ENCODE measurements at places on chromosomes 16 and 17. TPM values are rescaled to one million over a fixed set of nuclear protein-coding genes. Genes with fewer than 3 reads are reported as not detected.

The C16orf46 gene
- not detected for total RNA-seq

- no peak for DNase-seq
- no peaks in the 10 kb centered on the region for H3K4me1 ChIP-seq
- no peaks in the 10 kb centered on the region for H3K27me3 ChIP-seq
- no peak overlapping the region for H3K4me3 ChIP-seq
Measured at GRCh38 chr16:49478107-49478506, 104.5 kb downstream of the C16orf78 start.

- H3K4me1 ChIP-seq: no peaks in the 10 kb centered on the region
- no peak overlapping the region for H3K27ac ChIP-seq
- H3K36me3 ChIP-seq: no peaks in the 10 kb centered on the region
- H3K27me3 ChIP-seq: no peaks in the 10 kb centered on the region
- no peak overlapping the region for H3K4me3 ChIP-seq
Measured at GRCh38 chr16:768428-768827, 7.9 kb downstream of the MSLN start.

The FBXL19 gene
- total RNA-seq: 44.8 TPM

DNA sequence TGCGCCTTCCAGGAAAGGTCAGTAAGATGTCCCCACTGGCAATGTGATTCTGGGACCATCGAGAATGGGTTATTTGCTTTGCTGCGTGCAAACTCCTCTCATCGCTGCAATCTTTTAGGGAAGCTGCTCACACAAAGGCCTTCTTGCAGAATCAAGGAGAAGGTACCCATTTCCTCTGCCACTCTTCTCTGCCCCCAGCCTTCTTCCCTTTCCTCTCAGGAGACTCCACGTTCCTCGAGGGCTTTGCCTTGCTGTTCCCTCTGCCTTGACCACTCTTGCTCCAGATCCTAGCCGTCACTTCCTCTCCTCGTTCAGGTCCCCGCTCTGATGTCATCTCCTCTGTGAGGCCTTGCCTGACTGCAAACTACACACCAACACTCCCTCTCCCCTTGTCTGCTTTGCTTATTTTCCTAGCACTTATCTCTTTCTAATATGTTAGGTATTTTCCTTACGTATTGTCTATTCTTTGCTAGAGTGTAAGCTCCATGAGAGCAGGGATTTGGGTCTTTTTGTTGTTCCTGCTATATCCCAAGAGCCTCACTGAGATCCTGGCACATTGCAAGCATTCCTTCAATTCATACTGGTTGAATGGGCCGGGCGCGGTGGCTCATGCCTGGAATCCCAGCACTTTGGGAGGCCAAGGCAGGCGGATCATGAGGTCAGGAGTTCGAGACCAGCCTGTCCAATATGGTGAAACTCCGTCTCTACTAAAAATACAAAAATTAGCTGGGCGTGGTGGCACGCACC is 5.3 kb upstream of the CRK start:
- DNase-seq: no peak
- H3K27ac ChIP-seq: no peak overlapping the region
- H3K4me1 ChIP-seq: peaks cover 6% of the 10 kb centered on the region
- no peaks in the 10 kb centered on the region for H3K36me3 ChIP-seq
- no peaks in the 10 kb centered on the region for H3K27me3 ChIP-seq
- H3K4me3 ChIP-seq: no peak overlapping the region

DNA sequence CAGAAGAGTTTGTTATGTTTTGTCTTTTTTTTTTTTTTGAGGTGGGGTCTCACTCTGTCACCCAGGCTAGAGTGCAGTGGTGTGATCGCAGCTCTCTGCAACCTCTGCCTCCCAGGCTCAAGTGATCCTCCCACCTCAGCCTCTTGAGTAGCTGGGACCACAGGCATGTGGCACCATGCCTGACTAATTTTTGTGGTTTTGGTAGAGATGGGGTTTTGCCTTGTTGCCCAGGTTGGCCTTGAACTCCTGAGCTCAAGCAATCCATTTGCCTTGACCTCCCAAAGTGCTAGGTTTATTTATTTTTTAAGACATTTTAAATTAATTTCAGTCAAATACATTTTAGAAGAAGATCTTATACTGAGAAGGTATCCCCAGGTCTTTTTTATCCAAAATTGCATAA is 366.7 kb downstream of the KCNJ2 start:
- H3K27me3 ChIP-seq: no peaks in the 10 kb centered on the region
- no peaks in the 10 kb centered on the region for H3K36me3 ChIP-seq
- DNase-seq: no peak

DNA sequence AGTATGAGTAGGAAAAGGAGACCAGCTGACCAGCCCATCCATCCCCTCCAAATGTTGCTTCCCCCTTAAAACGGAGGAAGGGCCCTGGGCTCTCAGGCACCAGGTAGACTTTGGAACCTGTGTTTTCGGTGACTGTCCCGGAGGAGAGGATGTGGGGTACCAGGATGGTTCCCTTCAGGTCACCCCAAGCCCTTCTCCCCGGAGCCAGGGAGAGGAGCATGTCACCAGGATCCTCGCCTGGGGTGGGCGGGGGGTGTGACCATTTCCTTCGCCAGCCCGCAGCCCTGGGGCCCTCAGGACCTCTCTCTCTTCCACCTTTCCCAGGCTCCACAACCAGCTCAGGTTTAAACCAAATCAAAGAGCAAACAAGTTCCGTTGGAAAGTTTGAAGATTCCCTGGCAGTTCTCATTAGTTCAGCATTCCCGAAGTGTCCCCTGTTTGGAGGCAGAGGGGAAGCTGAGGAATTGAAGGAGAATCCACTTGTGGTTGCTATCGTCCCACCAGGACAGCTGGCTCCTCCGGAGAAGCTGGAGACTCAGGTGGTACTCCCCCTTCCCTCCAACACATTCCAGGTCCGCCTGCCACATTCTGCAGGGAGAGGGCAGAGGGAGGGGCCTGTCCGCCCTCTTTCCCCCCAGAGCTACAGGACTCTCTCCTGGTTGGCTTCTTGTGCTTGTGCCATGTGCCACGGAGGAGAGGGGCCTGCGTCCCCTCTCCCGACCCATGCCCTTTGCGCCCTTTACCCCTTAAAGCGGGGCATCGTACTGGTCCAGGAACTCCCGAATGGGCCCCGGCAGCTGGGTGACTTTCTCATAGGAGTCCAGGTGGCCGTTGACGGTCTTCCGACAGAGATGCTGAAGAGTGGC is 2.0 kb downstream of the SOCS3 start:
- peak overlapping the region; percentile 88 for H3K27ac ChIP-seq
- peaks cover 6% of the 10 kb centered on the region for H3K36me3 ChIP-seq
- H3K4me1 ChIP-seq: peaks cover 7% of the 10 kb centered on the region
- peak overlapping the region; percentile 83 for H3K4me3 ChIP-seq
- DNase-seq: peak; percentile 23
- H3K27me3 ChIP-seq: no peaks in the 10 kb centered on the region

GRCh38 chr16:55367866-55368603 is 44.0 kb downstream of the IRX6 start:
- peaks cover 23% of the 10 kb centered on the region for H3K27me3 ChIP-seq
- H3K27ac ChIP-seq: no peak overlapping the region
- H3K36me3 ChIP-seq: no peaks in the 10 kb centered on the region

Measured in colonic mucosa (tissue), 4 donors.